ENCODE measurements at places on chromosomes 16 and 17.

- DNase-seq: no peak
Measured at GRCh38 chr17:29240968-29241963, 5.4 kb upstream of the CRYBA1 start.

DNA sequence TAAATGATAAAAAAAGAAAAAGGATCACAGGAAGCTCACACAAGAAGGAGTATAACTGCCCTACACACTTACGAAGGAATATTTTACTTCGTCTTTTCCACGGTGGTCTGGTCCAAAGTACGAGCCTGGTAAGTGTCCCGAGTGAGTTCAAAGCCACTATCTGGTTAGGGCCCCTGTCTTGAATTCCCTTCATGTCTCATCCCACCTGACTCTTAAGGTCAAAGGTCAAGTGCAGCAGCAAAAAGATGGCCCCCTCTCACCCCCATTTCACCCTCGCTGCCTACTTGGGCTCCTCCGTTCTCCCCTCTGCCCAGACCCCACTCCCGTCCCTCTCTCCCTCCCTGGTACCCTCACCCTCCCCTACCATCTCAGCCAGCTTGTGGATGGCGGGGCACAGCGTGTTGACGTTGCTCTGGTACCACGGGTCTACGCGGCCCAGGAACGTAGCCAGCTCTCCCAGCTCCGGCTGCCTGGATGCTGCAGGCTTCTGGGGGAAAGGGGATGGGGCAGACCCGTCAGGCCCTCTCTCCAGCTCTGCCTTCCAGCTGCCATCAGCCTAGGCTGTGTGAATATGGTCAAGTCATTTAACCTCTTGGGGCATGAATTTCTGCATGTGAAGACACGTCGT lies 27.8 kb upstream of the MFSD6L start:
- DNase-seq: no peak

GRCh38 chr17:35878361-35878760 lies 1.8 kb downstream of the CCL5 start:
- no peak for DNase-seq

DNA sequence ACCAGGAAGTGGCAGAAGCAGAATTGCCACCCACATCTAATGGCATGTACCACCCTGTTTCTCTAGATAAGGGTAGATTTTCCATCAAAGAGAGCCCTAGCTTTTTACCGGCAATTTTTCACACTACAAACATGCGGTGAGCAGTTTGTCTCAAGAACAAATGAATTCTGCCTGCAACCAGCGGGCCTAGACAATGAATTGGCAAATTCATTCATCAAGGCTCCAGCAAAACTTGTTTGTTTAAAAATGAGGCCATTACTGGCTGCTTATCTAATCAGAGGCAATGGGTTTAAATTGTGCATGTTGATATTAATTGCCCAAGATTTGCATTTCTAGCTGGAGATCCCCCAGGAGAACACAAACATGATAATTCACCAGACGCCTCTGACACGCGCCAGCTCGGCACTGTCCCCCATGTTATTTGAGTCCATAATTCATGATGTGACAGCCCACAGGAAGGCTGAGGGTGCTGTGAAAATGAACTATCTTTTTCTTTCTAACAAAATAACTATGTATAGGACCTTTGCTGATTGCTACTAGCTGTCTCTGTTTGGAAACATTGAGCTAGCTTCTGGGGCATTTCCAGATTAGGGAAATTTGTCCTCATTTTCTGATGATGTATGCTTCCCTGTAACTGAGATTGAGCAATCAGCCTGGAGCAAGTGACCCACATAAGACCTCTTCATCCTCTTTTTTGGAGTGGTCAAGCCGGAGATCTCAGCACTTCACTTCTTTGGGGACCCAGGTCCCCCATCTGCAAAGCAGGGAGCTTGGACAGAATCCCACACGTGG lies 80.8 kb downstream of the CNGB1 start:
- no peak for DNase-seq

GRCh38 chr17:50270435-50271362 lies 3.6 kb upstream of the TMEM92 start:
- DNase-seq: no peak

Measured in NCI-H1930 (cell line).